Activated gamma-delta T cell treated with Interleukin-2 at 50 U/mL for 16 hours (primary cell): ENCODE measurements at places on chromosomes 1 and 21.

DNA sequence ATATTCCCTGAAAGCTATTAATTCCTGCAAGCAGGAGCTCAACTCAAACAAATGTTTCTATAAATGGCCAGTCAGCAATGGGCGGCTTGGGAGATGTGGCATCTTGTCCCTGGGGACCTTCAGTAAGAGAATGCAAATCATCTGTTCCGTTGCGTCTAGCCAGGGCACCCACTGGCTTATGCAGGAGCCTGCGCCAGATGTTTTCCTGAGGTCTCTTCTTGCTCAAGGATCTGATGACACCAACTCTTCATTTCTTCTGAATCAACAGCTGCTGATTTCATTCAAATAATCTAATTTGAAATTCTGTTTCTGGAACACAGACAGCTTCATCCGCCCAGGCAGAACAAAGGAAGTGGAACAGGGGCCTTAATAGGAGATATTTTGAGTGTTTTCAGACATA lies 70.0 kb upstream of the AJAP1 start:
- no peak for DNase-seq

- no peak for DNase-seq
These were observed 63.6 kb upstream of the ETV3 start for GRCh38 chr1:157201767-157202166.

- no peak for DNase-seq
These were observed 94.5 kb downstream of the PLPPR4 start for GRCh38 chr1:99358770-99359169.

DNA sequence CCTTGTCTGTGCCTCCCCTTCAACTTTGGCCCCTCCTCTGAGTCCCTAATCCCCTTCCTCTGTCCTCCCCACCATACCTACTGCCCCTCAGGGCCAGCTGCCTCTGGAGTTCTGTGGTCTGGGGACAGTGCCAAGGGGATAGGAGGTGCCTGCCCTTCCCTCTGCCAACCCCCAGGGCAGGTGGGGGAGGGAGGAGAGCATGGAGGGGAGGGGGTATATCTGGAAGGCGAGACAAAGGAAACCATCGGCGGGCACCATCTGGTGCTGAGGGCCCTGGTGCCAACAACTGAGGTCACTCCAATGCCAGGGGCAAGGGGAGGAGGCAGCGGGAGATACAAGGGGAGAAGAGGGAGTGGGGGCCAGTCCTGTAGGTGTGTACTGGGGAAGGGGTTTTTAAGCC lies 9.6 kb downstream of the RAB25 start:
- no peak for DNase-seq

DNA sequence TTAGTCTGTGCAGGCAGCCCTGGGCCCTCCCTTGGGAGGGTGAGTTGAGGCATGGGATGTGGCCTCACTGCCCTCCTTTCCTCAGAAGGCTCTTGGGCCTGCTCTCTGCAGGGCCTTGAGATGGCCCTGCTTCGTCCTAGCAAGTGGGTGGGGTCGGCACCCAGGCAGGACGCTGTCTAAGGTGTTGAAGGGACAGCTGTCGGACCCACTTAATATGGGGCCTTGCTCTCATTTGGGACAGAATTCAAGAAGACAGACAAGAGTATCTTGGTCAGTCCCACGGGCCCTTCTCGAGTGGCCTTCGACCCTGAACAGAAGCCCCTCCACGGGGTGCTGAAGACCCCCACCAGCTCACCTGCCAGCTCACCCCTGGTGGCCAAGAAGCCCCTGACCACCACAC lies 26.0 kb upstream of the PDXK start:
- DNase-seq: no peak

GRCh38 chr1:204320382-204320804 lies 39.3 kb downstream of the PLEKHA6 start:
- DNase-seq: no peak

GRCh38 chr1:213772128-213773063 lies 215.4 kb upstream of the PROX1 start:
- no peak for DNase-seq

- no peak for DNase-seq
These were observed 7.6 kb upstream of the RASAL2 start for GRCh38 chr1:178086294-178086693.

GRCh38 chr1:194289569-194290266 lies 1103.3 kb upstream of the B3GALT2 start:
- DNase-seq: peak; percentile 13

GRCh38 chr1:184828369-184828717 lies 73.7 kb upstream of the EDEM3 start:
- DNase-seq: no peak

GRCh38 chr1:181129771-181130606 lies 41.5 kb downstream of the IER5 start:
- DNase-seq: no peak

- DNase-seq: no peak
These were observed 66.7 kb downstream of the ATP1A1 start for GRCh38 chr1:116439701-116440100.

DNA sequence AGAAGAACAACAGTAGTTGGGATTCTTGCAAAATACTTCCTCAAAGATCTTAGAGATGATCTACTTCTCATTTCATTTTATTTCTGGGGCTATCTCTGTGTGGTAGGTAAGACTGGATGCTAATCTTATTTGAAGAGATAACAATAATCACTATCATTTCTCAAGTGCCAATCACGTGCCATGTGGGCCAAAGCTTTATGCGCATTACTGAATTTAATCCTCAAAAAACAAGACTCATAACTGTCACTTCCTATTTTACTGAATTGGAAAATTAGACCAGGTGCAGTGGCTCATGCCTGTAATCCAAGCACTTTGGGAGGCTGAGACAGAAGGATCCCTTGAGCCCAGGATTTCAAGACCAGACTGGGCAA lies 121.7 kb downstream of the KCNN3 start:
- DNase-seq: no peak

DNA sequence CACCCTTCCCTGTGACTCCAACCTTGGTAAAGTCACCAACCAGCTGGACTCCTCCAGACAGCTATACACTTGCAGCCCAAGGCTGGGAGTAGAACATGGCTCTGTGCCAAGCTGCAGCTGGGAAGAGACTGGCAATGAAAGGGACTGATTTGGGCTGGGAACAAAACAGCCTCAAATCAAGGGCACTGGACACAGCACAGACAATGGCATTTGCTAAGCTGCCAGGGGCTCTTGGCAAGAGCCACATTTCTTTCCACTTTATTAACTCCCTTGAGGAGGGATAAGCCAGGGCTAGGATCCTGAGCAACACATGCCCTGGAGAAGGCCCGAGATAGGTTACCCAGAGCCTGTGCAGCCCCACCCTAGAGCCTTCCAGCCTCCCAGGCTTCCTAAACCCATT lies 12.0 kb downstream of the SYT11 start:
- DNase-seq: no peak

DNA sequence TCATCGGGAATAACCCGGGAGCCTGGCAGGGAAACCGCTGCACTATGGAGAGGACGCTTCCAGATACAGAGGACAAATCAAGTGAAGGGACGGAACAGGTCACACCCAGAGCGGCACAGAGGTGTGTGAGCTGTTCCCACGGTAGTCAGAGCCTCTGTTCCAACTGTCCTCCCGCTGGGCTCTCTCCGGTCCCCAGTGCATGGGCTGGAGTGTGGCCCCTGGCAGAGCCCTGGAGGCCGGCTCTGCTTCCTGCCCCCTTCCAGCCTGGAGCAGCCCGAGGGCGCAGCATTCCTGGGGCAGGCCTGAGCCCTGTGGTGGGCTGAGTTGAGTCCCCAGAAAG lies 11.9 kb upstream of the ZBTB21 start:
- DNase-seq: no peak

DNA sequence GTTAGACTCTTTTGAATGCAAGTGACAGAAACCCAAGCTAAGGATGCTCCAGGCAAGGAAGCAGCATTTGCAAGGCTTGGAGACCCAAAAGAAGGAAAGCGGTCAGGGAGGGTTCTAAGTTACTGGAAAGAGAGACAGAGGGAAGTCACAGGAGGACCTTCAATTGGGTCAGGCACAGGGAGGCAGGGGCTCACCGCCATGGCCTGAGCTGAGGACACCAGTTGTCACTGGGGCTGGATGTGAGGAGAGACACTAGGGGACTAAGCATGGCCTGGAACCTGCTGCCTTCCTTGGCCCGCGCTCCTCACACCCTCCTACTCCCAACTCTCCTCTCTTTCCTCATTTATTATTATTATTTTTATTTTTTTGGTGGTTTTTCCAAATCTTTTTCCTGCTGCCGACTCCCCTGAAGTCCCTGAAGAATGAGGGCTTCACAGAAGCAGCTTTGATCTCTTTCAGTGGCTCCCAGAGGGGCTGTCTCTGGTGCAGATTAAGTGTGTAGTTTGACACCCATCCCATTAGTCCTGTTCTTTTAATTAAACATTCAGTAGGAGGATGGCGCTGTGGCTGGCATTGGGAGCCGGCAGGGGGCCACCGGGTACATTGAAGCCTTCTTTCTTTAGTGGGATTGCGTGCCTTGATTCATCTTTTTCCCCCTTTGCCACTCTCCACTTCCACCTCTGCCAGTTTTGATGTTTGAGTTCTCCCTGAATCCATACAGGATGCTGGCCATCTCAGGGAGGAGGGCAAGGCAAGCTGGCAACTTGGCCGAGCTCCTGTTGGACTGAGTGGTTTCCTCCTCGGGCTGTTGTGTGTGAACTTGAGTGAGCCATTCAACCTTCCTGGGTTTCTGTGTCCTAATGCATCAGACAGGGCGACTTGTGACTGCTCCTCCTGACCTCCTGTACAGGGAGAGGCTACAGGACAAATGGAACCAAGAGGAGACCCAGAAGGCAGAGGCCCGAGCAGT lies 59.3 kb downstream of the MDM4 start:
- DNase-seq: no peak
